ENCODE measurements at places on chromosomes 12 and 14. TPM values are rescaled to one million over a fixed set of nuclear protein-coding genes. Genes with fewer than 3 reads are reported as not detected.

RASSF9 gene
- 4.5 TPM for total RNA-seq

SMIM41 gene
- 0.35 TPM for total RNA-seq

PAH gene
- total RNA-seq, result 0.51 TPM

KRT74 gene
- not detected for total RNA-seq

FAM181A gene
- total RNA-seq, result not detected

CLEC4C gene
- not detected for total RNA-seq

KRT80 gene
- not detected for total RNA-seq

CCDC196 gene
- not detected for total RNA-seq

SDR9C7 gene
- not detected for total RNA-seq

OASL gene
- 0.35 TPM for total RNA-seq

HCAR2 gene
- 0.27 TPM for total RNA-seq

TAS2R31 gene
- total RNA-seq, result 0.38 TPM

SELPLG gene
- 4.2 TPM for total RNA-seq
